Right renal cortex interstitium (tissue), 3 donors: ENCODE measurements at places on chromosomes 7 and 10. TPM values are rescaled to one million over a fixed set of nuclear protein-coding genes. Genes with fewer than 3 reads are reported as not detected.

The SPAM1 gene
- polyA plus RNA-seq, result not detected

- DNase-seq, result no peak
These were observed 40.6 kb upstream of the NPFFR1 start for GRCh38 chr10:70324339-70324861.

DNA sequence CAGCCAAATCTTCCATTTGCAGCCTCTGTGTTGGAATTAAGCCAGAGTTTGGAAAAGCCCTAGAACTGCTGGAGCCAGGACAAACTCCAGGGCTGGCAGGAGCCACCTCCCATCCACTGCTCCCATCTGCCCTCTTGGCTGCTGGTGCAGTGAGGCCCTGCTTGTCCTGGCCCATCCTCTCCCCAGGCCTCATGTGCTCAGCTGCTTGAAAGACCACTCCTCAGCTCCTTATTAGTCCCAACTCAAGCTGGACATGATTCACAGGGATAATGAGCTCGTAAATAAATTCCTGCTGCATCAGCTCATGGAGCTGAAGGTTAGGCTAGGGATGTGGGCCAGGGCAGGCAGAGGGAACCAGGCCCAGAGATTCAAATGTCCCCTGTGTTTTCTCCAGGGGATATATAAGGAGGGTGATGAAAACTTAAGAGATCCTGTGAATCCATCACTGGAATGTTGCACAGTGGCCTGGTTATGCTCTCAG lies 282.8 kb downstream of the RPS24 start:
- no peak for DNase-seq

DNA sequence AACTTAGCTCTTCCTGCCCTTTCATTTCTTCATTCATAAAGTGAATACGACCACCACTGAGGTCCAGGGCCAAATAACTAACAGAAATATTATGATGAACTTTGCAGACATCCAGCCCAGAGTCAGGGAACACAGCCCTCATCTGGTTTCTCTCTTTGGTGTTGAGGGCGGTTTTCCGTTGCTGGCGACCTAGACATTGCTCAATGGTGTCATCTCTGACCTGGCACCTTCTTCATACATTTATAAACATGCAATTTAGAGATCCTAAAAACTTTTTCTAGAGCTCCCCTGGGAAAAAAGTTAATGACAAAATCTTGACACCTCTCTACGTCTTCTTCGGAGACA lies 324 bp upstream of the TET1 start:
- DNase-seq, result no peak

DNA sequence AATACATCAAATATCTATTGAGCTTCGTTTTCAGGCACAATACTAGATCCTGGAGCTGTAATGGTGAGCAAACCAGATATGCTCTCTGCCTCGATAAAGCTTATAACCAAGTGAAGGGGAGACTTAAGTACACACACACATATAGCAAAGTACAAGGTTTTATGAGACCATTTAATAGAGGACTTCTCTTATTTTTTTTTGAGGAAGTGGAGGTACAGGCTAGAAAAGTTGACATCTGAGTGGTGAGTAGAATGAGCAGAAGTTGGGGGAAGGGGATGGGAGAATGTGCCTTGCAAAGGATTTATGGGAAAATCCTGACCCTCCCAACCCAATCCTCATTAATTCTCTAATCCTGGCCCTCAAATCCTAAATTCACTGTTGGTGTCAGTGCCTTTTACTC lies 7.7 kb downstream of the CCDC136 start:
- DNase-seq, result no peak

DNA sequence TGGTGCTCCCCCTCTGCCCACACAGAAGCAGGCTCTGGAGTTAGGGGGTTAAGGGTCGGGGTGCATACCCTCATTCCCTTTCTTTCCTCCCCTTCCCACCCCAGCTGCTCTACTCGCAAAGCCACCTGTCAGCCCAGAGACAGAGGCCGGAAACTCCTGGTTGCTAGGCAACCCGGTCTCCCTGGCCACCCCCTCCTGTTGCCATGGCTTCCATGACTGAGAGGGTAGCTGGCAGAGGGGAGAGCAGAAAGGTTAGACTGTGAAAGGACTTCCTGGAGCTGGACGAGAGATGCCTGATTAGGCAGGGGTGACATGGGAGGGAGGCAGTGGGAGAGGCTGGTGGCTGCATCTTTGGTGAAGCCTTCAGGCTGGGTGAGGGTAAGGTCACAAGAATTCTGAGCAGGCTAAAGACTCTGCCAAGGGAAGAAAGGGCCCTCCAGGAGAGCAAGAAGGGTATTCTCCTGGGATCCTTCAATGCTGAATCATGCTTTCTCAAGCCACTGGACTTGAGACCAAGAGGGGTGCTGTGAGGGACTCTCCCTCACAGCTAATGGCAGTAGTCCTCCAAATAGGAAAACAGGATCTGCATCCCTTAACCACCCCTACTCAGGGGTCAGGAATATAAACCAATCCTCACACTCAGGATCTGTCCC lies 5.4 kb downstream of the PSD start:
- DNase-seq, result no peak

GRCh38 chr7:20532890-20533289 lies 82.6 kb upstream of the ABCB5 start:
- DNase-seq, result no peak

- no peak for DNase-seq
These were observed 123.1 kb downstream of the POLR1F start for GRCh38 chr7:19585761-19586160.

DNA sequence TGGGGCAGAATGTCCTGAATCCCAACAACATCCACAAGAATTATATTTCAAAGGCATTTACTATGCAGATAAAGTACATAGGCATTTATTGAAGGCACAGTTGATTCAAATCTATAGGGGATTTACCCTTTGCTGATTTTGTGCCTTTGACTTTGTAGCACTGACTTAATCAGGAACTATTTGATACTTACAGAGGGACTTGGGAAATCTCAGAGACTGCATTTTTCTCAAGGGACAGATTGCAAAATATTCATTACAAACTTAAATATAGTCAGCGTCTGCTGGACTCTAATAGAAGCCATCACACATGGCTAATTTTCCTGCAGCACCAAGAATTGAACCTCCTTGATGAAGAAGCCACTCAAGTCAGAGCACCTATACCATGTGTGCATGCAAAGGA lies 44.9 kb downstream of the FAS start:
- DNase-seq, result no peak

The PON1 gene
- polyA plus RNA-seq, result 1.2 TPM

DNA sequence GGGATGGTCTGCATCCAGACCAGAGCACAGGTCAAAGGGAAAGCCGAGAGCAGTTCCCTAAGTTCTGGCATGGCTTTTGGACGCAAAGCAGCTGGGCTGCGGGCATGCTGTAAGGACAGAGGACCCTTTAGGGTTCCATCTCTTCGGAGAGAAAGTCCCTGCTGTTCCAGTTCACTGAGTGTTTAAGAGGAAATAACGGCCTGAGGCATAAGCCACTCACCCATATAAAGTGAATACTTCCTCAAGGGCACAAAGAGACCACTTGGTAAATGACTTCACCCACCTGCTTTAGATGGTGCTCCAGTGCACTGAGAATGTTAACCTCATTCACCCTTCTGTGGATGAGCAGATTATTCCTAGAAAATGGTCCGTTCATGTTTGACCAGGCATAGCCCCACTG lies 586.7 kb upstream of the GALNT17 start:
- no peak for DNase-seq

DNA sequence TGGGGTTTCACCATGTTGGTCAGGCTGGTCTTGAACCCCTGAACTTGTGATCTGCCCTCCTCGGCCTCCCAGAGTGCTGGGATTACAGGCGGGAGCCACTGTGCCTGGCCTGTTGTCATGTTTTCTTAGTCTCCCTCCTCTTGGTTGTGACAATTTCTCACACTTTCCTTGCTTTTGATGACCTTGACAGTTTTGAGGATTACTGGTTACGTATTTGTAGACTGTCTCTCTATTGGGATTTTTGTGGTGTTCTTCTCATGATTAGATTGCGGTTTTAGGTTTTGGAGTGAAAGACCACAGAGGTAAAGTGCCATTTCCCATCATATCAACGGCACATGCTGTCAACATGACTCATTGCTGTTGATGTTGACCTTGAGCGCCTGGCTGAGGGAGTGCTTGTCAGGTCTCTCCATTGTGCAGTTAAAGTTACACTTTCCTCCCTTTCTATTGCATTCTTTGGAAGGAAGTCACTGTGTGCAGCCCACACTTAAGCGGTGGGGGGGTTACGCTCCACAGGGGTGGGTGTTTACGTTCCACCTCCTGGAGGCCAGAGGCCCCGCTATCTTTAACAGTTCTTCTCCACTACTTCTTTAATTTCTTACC lies 10.8 kb downstream of the NEURL1 start:
- DNase-seq, result no peak

GRCh38 chr7:29623973-29624372 lies 60.3 kb downstream of the PRR15 start:
- no peak for DNase-seq

DNA sequence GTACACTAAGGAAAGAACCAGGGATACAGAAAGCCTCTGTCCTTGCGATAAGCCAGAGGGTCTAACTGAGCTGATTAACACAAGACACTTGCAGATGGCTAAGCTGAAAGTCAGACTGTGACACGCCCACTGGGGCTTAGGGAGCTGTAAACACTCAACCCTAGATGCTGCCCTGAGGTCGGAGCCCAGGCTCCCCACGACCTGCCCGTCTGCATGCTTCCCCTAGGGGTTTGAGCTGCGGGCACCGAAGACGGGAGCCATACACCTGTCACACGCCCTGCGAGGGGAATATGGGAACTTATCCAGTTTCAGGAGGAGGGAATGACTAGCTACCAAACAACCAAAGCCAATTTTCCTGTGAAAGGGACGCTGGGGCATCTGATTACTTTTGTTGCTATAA lies 96.0 kb downstream of the HTR5A start:
- no peak for DNase-seq

DNA sequence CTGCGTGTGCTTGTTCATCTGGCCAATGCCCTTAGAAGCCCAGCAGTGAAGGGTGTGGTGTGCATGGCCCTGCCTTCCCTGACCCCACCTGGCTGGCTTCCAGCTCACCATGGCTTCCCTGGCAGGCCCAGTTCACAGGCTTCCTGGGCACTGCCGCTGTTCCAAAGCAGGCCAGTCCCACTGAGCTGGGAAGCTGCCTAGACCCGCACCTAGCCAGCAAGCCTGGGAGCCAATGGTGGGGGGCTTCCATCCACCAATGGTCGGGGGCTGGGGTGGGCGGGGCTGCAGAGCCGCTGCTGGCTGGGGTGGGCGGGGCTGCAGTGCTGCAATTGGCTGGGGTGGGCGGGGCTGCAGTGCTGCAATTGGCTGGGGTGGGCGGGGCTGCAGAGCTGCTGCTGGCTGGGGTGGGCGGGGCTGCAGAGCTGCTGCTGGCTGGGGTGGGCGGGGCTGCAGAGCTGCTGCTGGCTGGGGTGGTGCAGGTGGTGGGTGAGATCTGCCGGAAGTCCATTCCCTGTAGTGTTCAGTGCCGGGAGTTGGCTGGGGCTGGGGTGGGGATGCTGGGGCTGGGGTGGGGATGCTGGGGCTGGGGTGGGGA lies 12.4 kb downstream of the CALY start:
- no peak for DNase-seq

GRCh38 chr7:46363688-46364087 lies 442.6 kb upstream of the IGFBP3 start:
- no peak for DNase-seq

GRCh38 chr7:135666846-135667245 lies 4.5 kb downstream of the STMP1 start:
- no peak for DNase-seq

DNA sequence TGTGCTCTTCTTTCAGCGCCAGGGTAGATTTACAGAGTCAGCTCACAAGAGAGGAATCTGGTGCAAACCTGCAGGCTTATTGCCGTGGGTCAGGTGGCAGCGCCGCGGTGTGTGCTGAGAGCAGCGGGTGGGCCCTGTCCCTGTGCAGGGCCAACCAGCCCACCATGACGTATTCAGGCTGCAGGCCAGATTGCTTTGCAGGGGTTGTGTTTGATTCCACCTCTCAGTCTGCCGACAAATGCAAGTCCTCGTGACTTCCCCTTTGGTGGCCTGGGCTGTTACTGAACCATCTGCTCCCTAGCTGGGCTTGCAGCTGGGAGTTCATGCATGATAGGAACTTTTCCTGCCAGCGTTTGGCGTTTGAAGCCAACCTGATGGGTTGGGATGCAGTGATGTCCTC lies 66.7 kb upstream of the LEP start:
- DNase-seq, result no peak

DNA sequence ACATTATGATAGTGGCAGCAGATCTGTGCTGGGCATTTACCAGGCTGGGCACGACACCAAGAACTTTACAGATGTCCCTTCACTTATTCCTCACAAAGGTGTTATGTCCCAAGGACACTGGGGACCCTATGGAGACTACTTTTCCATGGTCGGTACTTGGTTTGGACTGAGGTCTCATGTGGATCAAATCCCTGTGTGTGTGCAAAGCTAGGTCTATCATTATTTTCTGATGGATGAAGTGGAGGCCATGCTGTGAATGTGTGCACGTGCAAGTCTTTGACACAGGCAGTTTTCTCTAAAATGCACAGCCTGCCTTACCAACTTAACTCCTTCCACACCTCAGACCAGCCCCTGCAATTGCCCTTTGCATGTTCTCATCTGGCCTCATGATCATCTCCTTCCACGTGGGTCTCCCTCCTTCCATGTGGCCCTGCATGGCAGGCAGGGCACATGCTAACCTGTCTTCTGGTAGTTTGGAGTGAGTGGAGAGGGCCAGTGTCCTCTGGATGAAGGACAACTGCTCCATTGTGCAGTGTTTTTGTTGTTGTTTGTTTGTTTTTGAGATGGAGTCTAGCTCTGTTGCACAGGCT lies 16.0 kb upstream of the ZNF273 start:
- no peak for DNase-seq

The TRIM50 gene
- polyA plus RNA-seq, result 0.21 TPM

DNA sequence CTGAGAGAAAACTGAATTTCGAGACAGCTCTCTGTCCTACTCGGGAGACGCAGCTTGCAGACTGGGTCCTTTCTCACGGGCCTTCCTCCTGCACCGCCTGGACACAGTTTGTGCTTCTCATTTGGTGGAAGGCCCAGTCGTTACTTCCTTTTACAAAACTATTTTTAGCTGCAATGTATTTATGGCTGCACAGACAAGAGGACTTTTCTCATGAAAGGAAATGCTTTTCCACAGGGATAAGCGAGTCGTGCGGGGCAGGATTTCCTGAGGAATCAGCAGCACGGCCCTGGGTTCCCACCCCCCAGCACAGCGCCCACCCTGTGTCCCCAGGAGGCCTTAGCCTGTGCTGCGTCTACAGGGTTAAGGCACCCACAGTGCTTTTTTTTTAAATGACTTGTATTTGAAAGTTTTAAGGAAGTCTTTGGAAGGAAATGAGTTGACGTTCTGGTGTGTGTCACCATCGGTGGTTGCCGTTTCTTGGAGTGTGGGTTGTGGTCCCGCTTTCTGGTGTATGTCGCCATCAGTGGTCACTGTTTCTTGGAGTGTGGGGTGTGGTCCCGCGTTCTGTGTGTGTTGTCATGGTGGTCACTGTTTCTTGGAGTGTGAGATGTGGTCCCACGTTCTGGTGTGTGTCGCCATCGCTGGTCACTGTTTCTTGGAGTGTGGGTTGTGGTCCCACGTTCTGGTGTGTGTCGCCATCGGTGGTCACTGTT lies 50.9 kb downstream of the INPP5A start:
- no peak for DNase-seq

- DNase-seq, result no peak
These were observed 855.8 kb downstream of the GATA3 start for GRCh38 chr10:8910314-8910713.

GRCh38 chr7:135169141-135169963 lies 1.2 kb downstream of the CYREN start:
- no peak for DNase-seq

The CFAP69 gene
- polyA plus RNA-seq, result 16.7 TPM

The RNLS gene
- polyA plus RNA-seq, result 16.5 TPM

GRCh38 chr7:28093623-28094232 lies 86.9 kb downstream of the JAZF1 start:
- DNase-seq, result no peak

The C10orf62 gene
- 0.33 TPM for polyA plus RNA-seq

- no peak for DNase-seq
These were observed 298.3 kb upstream of the ZMIZ1 start for GRCh38 chr10:78770167-78771090.

The SLC12A9 gene
- 17.6 TPM for polyA plus RNA-seq
